ENCODE measurements at places on chromosomes 12 and 14.
A peak's percentile ranks its signal among the peaks of the same experiment; 100 is the strongest.

DNA sequence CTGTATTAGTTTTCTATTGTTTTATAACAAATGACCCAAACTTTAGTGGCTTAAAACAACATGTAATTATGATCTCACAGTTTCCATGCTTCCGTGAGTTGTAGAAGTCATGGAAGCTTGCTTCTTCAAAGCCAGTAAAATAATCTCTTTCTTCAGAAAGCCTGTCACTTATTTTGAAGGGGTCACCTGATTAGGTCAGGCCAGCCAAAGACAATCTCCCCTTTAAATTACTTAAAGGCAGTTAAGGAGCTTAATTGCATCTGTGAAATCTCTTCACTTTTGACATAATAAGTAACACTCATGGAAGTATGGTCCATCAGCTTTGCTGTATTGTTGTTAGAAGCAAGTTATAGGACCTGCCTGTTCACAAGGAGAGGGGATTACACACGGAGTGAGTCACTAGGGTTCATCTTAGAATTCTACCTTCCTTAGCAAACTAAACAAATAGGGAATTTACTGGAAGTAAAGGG lies 89.8 kb downstream of the FAR2 start:
- peak; percentile 19 for DNase-seq

- DNase-seq: no peak
These were observed 26.3 kb upstream of the BBS10 start for GRCh38 chr12:76374386-76375020.

DNA sequence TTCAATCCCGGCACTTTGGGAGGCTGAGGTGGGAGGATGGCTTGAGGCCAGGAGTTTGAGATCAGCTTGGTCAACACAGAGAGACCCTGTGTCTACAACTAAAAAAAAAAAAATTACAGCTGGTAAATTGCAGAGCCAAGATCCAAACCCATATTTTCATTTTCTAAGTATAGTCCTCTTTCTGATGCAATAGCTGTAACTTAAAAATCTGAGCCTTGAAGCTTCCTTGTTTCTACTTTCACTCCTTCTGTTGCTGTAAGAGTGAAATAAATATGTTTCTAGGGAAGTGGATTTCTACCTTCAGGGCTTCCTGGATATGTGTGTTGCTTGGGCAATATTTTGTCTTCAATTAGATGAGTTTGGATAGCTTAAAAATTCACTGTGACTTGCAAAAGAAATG lies 42.0 kb upstream of the PRICKLE1 start:
- no peak for DNase-seq

DNA sequence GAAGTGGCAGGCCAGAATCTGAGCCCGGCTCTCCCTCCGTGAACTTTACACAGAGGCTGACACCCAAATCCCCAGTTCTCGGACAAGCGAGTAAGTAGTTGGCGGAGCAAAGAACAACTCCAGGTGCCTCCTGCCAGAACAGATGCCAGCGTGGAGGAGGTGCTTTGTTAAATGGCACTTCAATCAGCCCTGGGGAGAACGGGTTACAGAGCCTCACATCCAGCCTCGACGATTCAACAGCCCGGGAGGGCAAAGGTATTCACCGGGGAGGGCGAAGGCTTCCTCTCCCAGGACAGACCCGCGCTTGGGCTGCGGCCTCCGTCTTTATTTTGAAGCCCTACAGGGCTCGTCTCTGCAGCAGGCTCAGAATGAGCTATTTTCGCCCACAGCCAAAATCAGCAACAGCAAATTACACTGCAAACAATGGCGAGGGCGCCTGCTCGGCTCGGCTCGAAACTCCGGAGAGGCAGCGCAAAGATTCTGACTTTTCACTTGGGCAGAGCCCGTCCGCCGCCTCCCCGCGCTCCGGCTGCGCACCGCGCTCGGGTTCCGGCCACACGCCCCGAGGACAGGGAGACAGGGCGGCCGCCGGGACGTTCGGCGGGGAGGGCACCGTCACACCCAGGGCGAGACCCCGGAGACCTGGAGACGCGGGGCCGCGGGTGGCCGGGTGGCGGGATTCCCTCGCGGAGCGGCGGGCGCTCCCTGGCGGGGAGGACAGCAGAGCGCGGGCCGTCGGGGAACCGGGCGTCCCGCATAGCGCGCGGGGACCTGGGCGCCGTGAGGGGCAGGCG lies 811 bp downstream of the TMCC3 start:
- DNase-seq: peak; percentile 24

GRCh38 chr12:44703182-44703910 lies 172.8 kb downstream of the NELL2 start:
- DNase-seq: no peak

Measured in RWPE1 (cell line).